ENCODE measurements at places on chromosomes 1 and 21.

GRCh38 chr1:23977854-23978191 is 2.3 kb downstream of the SRSF10 start:
- DNase-seq = no peak

GRCh38 chr1:222068937-222069336 is 327.0 kb upstream of the DUSP10 start:
- DNase-seq = no peak

GRCh38 chr1:25505656-25506385 is 37.6 kb upstream of the LDLRAP1 start:
- DNase-seq = no peak

GRCh38 chr1:9957726-9958125 is 14.5 kb downstream of the NMNAT1 start:
- DNase-seq = no peak

GRCh38 chr1:61043010-61043820 is 39.1 kb upstream of the NFIA start:
- peak; percentile 41 for DNase-seq

- no peak for DNase-seq
Observed at GRCh38 chr1:59903141-59903754, 23.3 kb downstream of the CYP2J2 start.

DNA sequence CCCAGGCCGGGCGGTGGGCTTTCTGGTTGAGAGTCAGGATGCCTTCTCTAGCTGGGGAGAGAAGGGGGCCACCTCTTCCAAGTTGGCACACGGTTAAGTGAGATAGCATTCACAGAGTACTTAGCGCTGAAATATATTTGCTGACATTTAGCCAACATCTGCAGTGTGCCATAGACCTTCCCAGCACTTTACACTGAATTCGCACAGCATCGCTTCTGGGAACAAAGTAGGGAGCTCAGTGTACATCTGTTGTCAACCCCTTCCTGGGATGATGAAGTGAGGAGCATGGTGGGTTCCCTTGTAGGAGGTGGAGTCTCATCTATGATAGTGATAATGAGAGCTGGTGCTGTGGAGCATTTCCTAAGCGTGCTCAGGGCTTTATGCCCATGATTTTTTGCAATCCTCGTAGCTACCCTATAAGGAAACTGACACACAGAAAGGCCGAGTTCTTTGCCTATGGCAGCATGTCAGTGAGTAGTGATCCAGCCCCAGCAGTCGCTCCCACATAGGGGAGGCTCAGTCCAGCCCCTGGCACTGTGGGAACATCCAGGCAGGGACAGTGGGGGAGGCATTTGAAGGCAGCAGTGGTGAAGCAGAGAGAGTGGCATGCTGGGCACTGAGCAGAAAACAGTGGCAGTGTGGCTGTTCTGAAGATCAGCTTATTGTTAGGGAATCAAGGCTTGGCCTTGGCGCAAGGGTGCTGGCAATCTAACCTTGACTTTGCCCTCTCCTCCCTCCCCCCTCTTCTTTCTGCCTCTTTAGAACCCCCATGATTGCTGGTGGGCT is 176.2 kb downstream of the PGBD5 start:
- no peak for DNase-seq

GRCh38 chr21:35925497-35925896 is 134.8 kb downstream of the SETD4 start:
- no peak for DNase-seq

- DNase-seq = no peak
Observed at GRCh38 chr1:31650161-31651088, 5.7 kb upstream of the PEF1 start.

DNA sequence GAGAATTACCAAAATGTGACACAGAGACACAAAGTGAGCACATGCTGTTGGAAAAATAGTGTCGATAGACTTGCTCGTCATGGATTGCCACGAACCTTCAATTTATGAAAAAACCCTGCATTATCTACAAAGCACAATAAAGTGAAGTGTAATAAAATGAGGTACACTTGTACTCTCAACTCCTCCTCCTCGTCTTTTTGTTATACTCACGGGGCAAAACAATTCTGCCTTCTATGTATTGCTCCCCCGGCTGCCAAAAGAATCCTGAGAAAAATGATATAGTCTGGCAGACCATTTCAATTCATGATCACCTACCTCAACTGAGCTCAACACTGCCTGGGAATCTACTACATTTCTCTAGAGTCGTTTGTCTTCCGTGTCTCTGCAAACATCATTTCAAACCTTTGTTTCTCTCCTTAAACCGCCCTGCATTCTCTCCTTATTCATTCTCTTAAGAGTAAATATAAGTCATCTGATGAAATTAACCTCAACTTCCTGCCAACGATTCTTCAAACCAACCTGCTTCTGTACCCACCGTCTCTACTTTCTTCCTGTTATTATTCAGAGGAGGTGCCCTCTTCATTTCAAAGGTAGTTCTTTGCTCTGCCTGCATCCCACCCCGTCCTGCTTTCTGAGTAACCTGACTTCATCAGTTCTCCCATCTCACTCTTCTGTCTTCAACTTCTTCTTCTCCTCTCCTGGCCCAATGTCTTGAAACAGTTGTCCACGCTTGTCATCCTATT is 12.9 kb upstream of the IL19 start:
- peak; percentile 13 for DNase-seq

DNA sequence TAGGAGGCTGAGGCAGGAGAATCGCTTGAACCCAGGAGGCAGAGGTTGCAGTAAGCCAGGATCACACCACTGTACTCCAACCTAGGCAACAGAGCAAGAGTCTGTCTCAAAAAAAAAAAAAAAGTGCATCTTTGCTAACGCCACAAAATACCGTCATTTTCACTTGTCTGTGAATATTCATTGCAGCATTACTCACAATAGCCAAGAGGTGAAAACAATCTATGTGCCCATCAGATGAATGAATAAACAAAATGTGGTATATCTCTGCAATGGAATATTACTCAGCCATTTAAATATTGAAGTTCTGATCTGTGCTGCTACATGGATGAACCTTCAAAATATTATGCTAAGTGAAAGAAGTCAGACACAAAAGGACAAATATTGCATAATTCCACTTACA is 7.9 kb upstream of the TIAM1 start:
- no peak for DNase-seq

DNA sequence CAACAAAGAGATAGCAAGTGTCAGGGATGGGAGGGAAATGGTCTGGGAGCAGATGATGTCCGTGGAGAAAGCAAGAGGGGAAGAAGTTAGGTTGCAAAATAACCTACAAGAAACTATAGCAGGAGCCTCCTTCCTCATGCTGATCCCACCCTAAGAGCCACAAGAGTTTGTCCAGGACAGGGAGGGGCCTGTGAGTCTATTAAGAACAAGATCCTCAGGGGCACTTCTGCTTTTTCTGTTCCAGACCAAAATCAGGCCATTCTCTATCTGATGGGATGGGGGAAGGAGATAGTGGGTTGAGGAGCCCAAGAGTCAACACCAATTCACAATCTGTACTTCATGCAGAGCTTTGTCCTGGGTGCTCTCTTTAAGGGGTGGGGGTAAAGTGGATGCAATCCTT is 7.7 kb upstream of the ATP1A4 start:
- no peak for DNase-seq

DNA sequence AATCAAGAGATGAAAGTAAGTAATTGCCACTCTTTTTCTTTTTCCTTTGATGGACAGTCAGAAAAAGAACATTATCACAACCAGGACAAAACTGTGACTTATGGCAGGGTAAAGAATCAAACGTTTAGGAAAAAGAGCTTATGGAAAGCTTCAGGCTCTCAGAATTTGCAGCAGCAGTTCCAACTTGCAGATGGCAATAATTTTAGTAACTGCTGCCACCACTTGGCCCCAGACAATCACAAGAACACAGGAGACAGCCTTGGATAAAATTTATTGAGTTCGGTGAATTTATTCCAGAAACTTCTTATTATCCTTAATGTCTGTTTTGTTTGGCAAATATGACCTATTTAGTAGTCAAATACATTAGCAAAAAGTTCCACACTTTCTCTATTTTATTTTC is 804.4 kb downstream of the BRINP3 start:
- no peak for DNase-seq

DNA sequence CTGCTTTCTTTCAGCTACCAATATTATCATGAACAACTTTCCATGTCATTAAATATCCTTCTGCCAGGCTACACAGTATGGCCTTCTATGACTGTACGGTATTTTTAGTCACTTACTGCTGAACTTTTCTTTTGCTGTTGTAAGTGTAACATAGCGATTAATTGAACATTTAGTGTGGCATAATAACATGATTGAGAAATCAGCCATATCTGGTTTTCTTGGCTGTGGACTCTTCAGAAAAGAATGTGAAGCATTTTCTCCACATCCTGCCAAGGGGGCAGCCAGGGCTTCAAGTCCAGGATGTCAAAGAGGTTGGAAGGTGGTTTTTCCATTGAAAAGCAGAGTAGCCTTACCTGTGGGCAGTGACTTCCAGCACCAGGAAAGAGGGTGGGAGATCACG is 8.8 kb upstream of the AHCYL1 start:
- DNase-seq = no peak

GRCh38 chr1:14820295-14821085 is 222.0 kb downstream of the KAZN start:
- DNase-seq = no peak

DNA sequence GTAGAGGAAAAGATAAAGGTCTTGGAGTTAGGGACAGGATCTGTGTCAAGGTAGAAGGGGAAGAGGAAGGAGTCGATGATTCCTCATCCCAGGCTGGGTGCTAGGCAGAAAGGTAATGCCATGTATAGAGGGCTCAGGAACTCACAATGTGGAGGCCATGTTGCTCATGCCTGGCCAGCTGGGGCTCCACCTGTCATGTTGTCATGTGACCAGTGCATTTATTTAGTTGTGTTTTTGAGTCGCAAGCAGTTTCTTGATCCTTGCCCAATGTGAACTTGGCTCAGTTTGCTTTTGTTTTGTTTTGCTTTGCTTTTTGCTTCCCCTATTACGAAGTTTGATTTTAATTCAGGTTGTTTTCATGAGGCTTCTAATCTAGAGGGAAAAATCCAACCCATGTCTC is 5.7 kb downstream of the CASQ2 start:
- DNase-seq = no peak

GRCh38 chr1:25657121-25657882 is 40.7 kb downstream of the MAN1C1 start:
- DNase-seq = no peak

DNA sequence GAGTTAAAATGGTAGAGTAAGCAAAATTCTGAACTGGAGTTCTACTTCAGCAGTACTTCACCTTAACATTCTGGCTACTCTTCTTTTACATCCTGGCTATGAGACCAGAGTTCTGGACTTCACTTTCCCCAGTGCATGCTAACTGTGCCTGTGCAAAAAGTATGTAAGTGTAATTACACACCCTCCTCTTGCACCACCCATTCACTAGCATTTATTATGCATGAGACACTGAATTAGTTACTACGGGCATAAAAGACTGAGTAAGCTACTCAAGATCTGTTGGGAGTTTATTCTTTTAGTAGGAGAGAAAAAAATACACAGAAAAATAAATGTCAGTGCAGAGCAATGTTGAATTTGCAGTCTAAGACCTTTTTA is 87.2 kb downstream of the GIPC2 start:
- DNase-seq = no peak

DNA sequence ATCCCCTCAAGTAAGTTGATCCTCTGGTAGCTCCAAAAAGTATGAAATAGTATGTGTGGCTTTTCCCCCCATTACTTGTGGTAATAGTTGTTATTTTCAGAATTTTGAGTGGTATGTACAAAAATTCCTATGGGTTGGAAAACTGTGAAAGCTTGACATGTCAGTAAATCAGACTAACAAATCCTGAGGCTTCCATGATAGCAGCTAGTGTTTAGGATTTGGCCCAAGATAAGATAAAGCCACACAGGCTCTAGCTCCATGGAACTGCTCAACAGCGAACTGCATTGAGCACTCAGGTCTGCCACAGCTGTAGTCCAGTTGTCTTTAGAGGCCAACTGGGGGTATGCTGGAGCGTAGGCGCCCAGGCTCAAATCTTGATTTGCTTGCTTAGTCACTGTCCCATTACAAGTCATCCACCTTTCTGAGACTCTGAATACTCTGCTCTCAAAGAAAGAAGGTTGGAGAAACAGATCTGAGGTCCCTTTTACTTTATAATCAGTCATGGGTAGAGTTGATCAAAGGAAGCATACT is 28.7 kb downstream of the ATP1A1 start:
- no peak for DNase-seq

DNA sequence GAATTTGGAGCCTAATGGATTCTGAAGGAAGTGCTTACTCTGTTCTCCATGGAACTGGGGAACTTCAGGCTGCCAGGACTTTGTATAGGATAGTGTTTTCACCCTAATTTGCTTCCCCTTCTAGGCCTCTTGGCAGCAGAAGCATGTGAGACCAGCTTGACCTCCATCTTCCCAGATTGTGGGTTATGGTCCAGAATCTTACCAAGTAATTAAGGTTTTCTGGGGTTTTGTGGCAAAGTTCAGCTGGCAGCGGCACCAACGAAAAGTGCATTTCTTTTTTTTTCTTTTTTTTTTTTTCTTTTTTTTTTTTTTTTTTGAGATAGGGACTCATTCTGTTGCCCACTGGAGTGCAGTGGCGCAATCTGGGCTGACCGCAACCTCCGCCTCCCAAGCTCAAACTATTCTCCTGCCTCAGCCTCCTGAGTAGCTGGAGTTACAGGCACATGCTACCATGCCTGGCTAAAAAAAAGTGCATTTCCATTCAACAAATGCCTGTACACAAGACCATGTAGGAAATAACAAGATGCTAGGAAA is 3.4 kb upstream of the BMP8A start:
- DNase-seq = no peak

DNA sequence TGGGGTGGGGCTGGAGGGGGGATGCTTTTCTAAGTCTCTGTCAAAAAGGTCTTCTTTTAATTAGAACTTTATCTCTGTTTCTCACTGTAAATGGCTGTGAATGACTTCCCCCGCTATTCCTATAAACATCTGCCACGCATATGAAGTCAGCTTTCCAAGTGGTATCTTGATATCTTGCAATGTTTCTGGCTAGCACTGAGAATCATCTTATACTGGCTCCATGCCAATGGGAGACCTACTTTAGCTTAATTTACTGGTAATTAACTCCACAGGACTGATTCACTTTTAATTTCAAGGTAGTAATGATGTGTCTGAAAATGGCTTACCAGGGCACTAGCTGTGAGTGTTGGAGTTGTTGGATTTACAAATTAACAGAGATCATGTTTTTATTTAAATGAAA is 4.3 kb downstream of the GPR88 start:
- no peak for DNase-seq

- DNase-seq = no peak
Observed at GRCh38 chr1:40980068-40980452, 564 bp downstream of the CTPS1 start.

GRCh38 chr1:77739235-77739634 is 20.4 kb downstream of the USP33 start:
- DNase-seq = no peak

- no peak for DNase-seq
Observed at GRCh38 chr1:201781437-201781836, 47.5 kb upstream of the IPO9 start.

GRCh38 chr21:38491536-38491935 is 6.7 kb downstream of the ERG start:
- no peak for DNase-seq

DNA sequence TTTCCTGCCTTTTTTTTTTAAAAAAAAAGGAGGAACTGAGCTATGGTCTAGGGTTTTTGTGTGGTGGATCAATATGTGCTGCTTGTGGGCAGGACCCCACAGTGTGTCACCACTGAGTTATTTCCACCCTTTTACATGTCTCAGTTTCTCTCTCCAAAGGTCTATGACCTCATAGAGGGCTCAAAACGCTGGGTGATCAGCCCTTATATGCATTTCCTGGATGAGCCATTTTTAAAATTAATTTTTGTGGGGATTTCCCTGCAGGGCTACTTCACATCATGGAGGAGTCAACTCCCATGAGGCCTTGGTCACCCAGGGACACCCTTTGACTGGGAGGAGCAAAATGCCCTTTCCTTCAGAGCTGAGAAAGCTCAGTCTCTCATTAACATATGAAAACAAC is 20.7 kb upstream of the HAO2 start:
- no peak for DNase-seq

Measured in activated naive CD4-positive, alpha-beta T cell (primary cell).